ENCODE measurements at places on chromosomes 13 and 19.

GRCh38 chr13:29594303-29594709 is 1.2 kb downstream of the SLC7A1 start:
- peak; percentile 51 for DNase-seq

DNA sequence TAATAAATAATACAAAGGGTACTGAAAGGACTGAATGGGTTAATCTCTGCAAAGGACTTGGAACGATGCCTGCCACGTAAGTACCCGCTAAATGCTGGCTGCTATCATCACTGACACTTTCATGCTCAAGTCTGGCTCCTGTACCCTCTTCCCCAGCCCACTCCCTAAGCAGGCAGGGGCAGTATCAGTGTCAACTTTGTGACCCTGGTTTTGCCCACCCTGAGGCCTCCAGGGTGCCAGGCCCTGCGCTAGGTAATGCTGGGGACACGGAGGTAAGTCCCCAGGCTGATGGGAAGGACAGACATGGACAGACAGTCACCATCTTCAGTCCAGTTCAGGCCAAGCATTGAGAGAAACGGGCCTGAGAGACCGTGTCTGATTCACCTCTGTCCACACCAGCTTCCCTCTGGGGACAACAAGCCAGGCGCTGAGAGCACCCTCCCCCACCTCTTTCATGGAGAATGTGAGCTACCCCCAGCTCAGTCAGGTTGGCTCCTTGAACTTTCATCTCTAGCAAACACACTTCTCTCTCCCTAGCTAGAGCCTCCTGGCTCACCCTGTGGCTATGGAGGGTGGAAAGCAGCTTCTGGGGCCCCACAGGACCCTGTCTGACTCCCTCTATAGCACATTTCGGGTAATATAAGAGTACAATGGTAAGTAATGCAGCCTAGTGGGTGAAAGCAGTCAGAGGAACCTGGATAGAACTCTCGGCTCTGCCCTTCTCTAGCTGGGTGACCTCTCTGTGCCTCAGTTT is 800 bp downstream of the ETFB start:
- peak; percentile 13 for DNase-seq

DNA sequence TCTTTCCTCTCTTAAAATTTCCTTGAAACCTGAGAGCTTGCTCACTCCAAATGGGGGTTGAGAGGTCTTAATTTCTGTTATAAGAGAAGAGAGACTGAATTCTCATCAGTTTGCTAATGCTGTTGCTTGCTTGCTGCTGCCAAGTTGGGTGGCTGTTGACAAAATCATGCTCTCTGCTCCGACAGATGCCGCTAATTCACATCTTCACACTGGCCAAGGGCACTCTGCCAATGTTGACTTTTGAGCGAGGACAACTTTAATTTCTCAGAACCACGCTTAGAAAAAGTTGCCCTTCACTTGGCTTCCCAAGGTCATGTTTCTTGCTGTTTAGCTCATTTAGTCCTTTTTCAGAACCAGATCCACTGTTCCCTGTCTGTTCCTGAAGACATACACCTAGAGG is 402.9 kb downstream of the HS6ST3 start:
- no peak for DNase-seq

DNA sequence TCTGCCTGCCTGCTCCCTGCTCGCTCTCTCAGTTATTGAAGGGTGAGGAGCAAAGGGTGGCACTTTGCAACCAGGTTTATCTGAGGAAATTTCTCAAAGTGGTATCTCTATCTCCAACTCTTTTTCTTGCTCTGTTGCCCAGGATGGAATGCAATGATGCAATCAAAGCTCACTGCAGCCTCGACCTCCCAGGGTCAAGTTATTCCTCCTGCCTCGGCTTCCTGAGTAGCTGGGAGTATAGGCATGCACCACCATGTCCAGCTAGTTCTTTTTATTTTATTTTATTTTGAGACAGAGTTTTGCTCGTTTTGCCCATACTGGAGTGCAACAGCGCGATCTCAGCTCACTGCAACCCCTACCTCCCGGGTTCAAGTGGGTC is 4.9 kb downstream of the ACTMAP start:
- no peak for DNase-seq

GRCh38 chr13:39840201-39840600 is 184.7 kb downstream of the COG6 start:
- DNase-seq, result no peak

DNA sequence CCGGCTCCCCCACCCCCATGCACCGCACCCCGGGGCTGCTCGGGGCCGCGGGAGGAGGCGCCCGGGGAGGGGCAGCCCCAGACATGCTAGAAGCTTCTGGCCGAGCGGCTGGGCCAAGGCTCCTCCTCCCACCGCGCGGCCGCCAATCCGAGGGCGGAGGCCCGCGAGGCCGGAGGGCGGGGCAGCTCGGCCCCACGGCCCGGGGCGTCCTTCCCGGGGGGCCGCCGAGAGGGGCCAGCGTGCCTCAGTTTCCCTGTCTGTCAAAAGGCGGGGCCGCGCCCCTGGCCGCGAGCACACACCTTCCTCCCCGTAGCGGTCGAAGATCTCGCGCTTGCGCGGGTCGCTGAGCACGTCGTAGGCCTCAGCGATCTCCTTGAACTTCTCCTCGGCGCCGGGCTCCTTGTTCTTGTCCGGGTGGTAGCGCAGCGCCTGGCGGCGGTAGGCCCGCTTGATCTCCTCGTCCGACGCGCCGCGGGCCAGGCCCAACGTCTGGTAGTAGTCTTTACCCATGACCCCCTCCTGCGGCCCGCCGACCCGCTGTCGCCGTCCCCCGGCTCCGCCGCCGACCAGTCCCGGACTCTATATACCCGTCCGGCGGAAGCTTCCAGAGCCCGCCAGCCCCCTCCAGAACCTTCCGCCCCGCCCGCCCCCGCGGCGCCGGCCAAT is at the start of gene DNAJB1:
Gene DNAJB1, minus strand, starts transcription at position 558 of the 666 bp plus-strand sequence. Its CDS starts 48 bp downstream, at position 510.
- DNase-seq, result peak; percentile 62

GRCh38 chr19:21638776-21639175 is 128.6 kb downstream of the ZNF100 start:
- no peak for DNase-seq

GRCh38 chr19:7326105-7326877 is 22.4 kb upstream of the ARHGEF18 start:
- DNase-seq, result peak; percentile 22

DNA sequence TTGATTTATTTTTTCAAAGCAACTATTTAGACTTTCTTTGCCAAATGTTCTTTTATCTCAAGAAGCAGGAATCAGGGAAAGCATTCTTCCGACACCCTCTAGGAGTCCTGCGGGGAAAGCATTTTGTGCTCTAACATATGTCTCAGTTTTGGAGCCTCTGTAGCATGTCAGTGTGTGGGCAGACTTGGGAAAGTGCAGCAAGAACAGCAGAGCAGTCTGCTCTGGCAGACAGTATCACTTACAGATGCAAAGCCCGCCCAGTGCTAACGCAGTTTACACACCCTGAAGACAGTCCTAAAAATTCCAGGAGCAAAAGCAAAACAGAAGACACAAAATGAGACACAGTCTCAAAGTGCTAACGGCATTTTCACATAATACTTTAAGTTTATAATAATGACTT is 393.5 kb downstream of the KLF12 start:
- DNase-seq, result no peak

Data from AML-193 (cell line).